Stimulated activated CD8-positive, alpha-beta memory T cell treated with anti-CD3 and anti-CD28 coated beads, Interleukin-15, amount 100 ng/mL, for 24 hours (primary cell): ENCODE measurements at places on chromosomes 4 and X.

DNA sequence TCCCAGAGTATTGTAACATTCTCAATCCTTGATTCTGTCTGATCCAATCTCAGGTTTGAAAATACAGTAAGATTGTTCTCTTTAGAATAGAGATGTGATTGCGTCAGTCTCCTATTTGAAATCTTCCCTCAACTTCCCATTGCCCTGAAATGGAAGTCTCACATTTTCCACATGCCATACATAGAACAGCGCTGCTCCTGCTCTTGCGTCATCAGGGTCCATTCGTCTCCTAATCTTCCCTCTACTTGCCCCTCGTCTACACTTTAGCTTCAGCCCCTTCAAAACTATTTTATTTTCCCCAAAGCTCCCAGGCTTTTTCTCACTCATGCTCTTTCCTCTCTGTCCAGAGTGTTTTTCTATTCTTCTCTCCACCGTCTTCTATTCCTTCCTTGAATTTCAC, 301.7 kb upstream of the MAGEB2 start:
- DNase-seq, result no peak

- DNase-seq, result no peak
Observed at GRCh38 chr4:153634738-153635353, 49.2 kb upstream of the TLR2 start.

DNA sequence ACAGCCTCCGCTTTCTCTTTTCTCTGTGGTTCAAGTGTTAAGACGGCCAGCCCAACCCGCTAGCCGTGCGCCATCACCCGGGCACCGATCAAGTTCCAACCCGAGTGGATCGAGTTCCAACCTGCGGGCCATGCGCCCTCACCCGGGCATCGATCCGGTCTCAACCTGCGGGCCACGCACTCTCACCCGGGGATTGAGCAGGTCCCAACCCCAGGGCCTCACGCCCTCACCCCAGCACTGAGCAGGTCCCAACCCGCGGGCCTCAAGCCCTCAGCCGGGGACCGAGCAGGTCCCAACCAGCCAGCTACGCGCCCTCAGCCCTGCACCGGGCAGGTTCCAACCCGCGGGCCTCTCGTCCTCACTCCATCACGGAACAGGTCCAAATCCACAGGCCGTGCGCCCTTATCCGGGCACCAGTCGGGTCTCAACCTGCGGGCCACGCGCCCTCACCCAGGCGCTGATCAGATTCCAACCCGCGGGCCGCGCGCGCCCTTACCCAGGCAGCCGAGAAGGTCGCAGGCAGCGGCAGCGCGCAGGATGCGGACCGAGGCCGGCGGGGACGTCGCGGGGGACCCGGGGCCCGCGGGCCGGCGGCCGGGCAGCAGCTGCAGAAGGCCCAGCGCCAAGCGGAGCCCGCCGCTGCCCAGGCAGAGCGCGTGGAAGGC, 443 bp downstream of the GPR143 start:
- DNase-seq, result no peak

- no peak for DNase-seq
Observed at GRCh38 chr4:2771264-2771663, 15.1 kb upstream of the TNIP2 start.

GRCh38 chr4:12932203-12932788, 551.8 kb downstream of the RAB28 start:
- DNase-seq, result no peak

DNA sequence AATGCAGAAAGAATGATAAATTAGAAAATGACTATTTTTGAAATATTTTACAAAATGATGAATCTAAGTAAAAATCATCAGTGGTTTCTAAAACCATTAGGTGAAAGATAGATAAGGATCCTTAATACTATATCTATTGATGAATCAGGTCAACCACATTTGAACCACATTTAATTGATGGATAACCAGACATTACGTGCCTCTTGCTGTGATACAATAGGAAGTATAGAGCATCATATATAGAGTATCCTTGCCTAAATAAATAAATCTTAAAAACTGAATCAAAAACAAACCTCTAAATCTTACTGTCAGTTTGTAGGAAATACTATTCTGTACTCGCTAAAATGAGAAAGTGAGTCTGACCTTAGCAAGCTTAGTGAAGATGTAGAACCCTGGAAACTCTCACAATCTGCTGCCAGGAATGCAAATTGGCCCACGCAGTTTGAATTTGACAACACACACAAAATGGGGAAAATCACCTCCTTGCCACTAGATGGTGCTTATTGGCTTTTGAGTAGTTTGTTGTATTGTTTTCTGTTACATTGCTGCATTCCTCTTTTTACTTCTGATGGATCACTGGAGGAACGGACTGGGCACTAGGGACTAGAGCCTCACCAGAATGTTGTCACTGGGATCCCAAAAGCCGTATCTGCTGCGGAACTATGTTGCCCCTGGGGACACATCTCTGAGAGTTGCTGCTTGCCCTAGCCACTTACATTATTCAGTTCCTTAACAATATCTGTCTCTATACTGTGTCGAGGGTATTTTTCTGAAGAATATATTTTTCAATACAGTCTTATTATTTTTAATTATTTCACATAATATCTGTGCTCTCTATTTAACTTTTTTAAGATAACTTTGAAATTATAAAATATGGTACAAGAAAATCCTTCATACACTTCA, 25.4 kb upstream of the SLAIN2 start:
- DNase-seq, result no peak

DNA sequence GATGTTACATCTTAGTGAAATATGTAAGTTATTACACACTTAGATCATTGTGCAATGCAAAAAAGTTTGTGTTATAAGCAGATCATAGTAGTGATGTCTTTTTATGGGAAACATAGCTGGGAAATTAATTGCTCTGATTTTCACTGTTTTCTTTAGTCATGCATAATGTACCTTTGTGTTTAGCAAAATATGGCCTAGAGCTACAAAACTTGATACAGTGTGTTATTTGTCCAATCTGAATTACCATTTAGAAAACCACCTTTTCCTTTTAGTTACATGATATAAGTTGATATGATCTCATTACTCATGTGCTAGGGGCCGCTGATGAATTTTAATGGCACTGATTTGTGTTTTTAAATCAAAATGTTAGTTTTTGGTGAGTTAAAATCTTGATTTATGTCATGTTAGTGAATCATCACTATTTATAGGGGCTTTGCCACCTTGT, 2.0 kb downstream of the BMPR1B start:
- no peak for DNase-seq

DNA sequence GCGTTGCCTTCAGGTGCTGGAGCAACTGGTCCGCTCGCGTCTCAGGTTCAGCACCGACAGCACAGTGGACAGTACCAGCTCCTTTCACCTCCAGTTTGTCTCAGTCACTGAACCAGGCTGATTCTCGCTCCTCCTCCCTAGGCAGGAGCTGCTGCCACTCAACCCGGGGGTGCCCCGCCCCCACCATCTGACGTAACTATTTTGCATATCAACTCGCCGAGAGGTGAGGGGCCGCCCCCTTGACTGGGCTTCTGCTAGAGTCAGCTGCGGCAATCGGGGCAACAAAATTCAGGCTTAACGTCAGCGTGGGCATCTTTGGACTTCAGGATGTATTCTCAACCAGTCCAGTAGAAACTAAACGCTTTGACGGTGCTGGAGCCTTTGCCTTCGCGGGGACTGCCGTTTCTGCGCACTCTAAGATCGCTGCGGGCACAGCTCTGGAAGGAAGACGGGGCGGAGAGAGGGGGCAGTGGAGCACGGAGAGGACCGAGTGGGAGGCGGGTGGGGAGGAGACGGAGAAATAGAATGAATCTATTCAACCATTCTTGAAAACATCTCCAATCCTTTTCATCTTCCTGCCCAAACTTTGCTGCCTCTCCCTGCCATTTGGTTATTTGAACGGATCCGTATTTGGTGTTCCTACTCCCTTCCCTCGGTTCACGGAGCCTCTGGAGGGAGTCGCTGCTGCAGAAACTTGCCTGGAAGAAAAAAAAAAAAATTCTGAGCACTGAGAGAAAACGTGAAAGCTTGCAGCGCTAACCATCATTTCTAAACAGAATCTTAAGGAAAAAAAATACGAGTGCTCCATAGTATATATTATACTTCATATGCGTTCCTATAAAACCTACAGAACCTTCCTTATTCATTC, at the start of gene FSTL5:
Gene FSTL5 (minus strand): TSS at position 109 of the 868 bp plus-strand sequence. CDS start 52,604 bp downstream, outside the sequence.
- DNase-seq, result no peak

DNA sequence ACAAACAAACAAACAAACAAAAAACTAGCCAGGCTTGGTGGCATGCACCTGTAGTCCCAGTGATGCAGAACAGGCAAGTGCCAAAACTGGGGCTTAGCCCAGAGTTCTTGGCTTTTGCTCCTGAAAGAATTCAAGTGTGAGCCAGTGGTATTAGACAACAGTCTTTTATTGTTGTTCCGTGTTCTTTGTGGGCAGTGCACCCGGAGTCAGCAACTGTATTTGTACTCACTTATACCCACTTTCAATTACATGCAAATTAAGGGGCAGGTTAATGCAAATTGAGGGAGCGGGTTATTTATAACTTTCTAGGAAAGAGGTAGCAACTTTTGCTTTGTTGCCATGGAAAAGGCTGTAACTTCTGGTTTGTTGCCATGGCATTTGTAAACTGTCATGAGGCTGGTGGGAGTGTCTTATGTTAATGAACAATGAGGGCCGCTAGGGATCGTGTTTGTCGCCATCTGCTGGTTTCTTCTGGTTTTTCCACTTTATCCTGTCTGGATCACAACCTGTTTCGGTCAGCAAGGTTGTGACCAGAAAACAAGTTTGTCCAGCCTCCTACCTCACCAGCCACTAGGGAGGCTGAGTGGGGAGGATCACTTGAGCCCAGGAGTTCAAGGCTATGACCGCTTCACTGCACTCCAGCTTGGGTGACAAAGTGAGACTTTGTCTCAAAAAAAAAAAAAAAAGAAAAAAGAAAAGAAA, 88.8 kb upstream of the ESX1 start:
- no peak for DNase-seq

DNA sequence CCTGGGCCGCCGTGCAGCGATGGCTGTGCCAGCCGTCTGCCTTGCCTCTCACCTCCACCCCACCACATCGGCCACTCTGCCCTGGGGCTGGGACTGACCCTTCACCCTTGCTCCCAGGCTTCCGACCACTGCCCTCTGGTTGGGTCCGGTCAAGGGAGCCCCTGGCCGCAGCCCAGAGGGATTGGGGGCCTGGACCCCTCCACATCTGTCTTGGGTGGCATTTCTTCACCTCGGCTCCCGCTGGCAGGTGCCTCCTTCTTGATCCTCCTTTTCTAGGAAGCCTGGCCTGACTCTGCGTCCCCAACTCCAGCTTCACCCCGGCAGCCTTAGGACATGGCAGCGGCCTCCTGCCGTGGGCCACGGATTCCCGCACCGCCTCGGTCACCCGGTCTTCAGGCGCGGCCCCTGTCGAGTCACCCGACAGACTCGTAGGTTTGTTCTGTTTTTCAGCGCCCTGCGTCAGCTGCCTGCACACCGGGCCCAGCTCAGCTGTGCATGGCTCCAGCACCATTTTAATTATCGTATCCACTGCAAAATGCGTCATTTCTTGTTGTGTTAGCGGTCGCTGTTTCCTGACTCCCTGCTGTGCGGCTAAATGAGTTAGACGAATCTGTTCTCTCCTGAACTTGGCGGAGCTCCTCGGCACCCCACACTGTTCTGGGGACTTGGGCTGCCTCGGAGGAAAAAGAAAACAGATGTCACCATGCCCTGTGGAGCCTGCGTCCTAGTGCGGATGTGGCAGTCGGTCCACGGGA, 124.0 kb downstream of the FAM53A start:
- DNase-seq, result no peak

DNA sequence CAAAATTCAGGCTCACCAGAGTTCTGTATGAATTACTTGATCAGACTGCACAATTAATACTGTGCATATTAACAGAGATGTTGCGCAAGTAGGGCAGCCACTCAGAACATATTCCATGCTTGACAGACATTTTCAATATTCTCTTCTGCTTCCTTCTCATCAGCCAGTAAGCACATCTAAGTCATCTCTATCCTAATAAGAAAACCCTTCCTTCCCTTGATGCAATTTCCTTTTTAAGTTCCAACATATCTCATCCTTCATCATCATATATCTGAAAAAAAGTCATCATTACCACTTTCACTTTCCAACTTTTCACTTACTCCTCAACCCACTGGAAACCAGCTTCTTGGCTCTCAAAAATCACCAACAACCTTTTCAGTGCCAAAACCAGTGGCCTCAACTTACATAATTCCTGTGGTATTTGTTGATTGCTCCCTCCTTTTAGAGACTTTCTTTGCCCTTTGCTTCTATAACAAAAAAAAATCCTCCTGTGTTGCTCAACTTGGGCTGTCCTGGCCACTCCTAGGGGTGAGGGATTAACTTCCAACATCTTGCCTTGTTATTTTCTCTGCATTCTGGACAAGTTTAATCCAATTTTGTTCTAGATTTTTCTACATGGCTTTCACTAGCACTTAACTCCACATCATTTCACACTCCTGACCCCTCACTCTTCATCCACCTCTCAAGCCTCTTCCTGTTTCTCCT, 14.1 kb downstream of the MBNL3 start:
- DNase-seq, result no peak

DNA sequence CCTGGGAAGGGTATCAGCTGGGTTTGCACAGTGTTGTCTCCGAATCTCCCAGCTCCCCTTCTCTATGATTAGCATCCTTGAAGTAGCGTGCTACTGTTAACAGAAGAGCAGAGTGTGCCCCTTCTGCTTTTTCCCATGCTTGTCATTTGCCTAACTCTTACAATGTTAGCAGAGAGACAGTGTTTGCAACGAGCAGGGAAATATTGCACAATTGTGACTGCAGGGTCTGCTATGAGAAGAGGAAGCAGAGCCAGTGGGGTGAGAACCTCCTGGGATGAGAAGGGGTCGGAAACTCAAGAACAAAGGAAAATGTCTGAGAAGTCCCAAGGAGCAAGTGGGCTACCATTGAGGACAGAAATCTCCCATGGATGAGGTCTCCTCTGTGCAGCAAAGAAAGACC, 7.8 kb upstream of the CHRNA9 start:
- no peak for DNase-seq

DNA sequence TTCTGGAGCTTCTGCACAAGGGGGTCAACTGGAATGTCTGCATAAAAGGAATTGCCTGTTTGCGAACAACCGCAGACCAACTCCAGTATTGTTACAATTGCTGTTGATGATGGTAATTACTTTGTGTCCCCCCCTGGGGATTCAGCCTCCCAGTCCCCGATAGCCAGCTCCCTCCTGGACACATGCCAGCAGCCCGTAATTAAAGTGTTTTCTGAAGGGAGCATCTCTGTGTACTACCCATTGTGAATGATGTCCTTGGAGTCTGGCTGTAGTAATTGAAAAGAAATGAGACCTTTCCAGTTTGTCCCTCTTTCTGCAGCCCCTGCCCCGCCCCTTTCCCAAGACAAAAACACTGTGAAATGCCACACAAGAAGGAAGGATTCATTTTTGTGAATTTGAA, 377.1 kb upstream of the LCORL start:
- no peak for DNase-seq
